ENCODE measurements at places on chromosomes 11 and 22.
A peak's percentile ranks its signal among the peaks of the same experiment; 100 is the strongest.

DNA sequence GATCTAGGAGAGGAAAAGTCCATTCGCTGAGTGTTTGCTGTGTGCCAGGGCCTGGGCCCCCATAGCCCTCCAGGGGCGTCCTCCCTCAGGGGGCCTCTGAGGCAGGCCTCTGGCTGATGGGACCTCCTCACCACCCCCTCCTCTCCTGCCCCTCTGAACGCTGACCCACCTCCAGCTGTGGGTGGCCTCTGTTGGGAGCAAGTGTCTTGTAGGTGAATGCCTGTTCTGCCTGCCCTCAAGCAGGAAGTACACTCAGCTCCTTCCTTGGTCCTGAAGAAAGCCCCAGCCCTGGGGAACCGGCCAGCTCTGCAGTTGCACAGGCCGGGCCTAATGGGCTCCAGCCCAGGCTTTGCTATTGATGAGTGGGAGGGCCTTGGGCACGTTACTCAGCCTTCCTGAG lies 3.5 kb downstream of the MYO7A start:
- DNase-seq = no peak

GRCh38 chr11:85960678-85961077 lies 105.5 kb downstream of the CCDC83 start:
- no peak for DNase-seq

GRCh38 chr11:17406818-17407149 lies 18.3 kb upstream of the KCNJ11 start:
- DNase-seq = no peak

DNA sequence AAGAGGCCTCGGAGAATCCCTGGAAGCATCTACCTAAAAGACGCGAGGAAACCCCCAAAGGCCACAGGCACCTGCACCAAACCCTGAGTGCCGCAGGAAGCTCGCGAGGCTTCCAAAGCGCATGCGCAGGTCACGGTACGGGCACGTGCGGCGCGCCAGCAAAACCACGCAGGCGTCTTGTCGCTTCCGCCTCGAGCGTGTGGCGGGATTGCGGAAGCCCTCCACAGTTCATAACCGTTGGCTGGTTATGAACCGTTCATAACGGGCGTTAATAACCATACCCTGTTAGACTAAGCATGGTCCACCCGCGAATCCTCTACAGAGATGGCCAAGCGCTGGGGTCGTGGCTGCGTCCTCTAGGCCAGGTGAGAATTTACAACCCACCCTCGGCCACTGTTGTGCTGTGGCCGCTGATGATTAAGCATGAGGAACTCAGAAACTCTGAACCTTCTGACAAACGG lies 46.4 kb downstream of the MORC2 start:
- DNase-seq = peak; percentile 76

GRCh38 chr11:61916737-61917333 lies 531 bp downstream of the RAB3IL1 start:
- no peak for DNase-seq

- DNase-seq = no peak
Observed at GRCh38 chr22:27420195-27420816, 381.2 kb downstream of the MN1 start.

DNA sequence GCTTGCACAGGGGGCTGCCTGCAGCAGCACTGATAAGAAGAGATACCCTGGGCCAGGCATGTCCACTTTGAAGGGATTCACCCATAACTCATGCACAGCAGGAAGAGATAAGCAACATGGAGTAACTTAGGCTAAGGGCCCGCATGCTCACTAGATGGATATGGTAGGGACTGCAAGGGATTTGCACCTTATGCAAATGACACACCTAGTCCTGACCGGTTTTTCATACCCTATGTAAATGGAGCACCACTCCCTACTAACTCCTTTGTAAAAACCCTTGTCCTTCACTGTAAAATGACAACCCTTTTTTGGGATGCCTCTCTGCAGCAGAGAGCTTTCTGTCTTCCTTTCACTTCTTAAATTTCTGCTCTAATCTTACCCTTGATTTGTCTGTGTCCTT lies 658.9 kb upstream of the CCDC179 start:
- DNase-seq = no peak

- no peak for DNase-seq
Observed at GRCh38 chr11:78539506-78539905, 35.2 kb downstream of the NARS2 start.

DNA sequence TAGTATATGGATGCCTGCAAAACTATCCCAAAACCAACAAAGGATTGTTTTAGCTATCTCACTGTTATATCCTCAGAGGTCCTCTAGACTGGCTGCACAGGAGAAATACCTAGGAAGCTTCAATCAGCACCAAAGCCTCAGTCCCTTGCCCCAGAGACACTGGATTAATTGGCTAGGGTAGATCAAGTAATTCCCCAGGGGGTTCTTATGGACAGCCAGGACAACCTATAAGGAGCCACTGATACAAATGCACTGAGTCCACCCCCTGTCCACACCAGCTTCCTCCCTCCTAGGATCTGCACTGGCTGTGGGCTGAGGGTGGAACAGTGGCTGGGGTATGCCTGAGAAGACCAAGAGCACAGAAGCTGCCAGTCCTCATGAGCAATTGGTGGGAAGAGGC lies 16.3 kb downstream of the ADORA2A start:
- no peak for DNase-seq

DNA sequence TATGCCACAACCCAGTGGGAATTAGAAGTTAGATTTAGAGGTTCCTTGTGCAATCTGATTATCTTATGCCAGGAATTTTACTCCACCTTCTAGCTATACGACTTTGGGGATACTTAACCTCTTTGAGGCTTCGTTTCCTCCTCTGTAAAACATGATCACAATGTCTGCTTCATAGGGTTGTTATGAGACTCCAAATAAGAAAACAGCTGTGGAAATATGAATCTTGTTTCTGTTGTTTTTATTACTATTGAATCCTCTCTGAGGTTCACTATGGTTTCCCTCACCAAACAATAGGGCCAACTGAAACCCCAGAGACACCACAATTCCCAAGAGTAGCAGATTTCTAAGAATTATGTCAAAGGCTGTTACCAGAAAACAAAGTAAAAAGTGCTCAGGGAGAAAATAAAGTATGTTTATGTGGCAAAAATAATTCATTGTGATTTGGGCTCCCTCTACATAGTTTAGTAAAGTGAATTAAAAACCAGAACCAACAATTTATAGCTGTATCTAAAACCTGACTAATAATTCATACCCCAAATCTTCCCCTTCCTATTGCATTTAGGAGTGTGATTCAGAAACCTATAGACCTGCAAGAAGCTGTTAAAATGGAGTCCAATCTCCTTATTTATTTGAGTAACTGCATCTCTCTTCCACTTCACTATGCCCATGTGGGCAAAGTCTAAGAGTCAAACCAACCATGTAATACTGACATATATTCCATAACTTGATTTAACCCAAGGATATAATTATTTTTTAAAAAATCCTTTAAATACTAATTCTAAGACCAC lies 38.4 kb downstream of the AMBRA1 start:
- DNase-seq = no peak

DNA sequence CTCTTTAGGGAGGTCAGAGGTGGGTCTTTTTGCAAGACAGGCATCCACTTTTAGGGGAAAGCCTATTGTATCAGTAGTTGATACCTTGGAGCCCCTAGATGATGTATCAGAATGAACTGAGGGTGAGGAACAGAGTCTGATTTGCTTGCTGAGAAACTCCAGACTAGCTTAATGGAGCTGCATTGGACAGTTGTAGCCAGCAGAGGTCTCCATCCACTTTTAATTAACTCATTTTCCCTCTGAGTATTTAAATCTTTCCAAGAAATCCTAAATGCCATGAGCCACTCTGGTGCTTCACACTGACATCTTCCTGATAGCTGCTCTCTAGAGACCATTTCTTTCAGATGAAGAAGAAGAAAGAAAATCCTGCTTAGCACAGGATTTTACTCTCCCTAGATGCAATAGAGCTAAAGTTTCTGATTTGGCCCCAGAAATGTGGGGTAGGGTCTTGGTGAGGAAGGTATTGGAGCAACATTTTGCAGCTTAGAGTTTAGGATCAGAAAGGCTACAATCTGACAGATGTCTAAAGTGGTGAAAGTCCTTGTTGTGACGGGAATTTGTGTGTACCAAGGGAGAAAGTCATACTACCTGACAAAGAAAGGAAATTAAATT lies 38.0 kb downstream of the EXT2 start:
- DNase-seq = no peak

GRCh38 chr11:83713708-83714107 lies 427.5 kb upstream of the CCDC90B start:
- no peak for DNase-seq

DNA sequence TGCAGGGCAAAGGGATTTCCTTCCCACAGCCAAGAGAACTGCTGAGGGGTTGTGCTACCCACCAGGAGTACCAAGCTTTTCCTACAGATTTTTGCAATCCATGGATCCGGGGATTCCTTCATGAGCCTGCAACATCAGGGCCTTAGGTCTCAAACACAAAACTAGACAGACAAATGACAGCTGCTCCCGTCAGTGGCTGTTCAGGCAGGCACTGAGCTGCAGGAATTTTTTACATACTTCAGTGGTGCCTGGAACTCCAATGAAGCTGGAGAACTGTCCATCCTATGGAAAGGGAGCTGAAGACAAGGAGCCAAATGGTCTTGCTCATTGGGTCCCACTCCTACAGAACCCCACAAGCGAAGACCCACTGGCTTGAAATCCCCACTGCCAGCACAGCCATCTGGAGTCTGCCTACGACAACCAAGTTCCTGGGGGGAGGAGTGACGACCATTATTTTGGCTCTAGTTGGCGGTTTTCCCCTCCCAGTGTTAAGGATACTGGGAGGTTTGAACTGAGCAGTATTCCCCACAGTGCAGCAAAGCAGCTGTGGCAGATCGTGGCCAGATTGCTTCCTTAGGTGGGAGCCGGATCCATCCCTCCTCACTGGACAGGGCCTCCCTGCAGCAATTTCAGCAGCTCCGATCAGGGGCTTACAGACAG lies 157.7 kb upstream of the TMEM45B start:
- no peak for DNase-seq

DNA sequence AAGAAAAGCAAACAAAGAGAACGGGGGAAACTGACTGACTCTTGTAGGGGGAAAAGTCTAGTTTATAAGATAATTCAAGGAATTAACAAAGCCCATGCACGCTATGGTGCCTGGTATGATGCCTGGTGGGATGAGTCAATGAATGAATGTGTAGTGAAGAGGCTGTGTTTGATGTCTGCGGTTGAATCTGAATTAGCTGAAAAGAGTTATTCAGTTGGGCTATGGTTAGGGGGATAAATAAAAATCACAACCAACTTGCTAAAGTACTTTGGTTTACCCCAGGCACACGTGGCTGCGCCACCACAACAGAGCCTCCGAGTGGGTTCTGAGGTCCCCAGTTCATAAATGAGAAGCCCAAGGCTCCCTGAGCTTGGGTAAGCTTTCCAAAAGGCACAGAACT lies 369.3 kb upstream of the SYN3 start:
- no peak for DNase-seq

GRCh38 chr11:93570759-93571413 lies 27.7 kb upstream of the SMCO4 start:
- DNase-seq = no peak

DNA sequence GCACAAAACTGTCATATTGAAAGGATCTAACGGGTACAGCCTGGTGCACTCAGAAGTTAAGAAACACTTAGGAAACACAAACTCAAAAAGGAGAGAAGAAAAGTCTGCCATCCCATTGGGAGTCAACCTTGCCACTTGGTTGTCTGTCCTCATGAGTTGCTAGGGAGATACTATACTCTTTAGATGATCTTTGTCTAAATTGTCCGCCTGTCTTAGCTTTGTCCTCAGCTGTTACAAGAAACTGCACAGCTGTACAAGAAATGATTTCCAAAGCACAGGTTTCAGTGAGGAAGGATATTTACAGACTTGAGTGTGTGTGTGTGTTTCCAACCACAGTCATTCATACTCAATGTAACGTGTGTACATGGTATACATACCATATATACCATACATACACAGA lies 169.2 kb upstream of the CCDC90B start:
- no peak for DNase-seq

GRCh38 chr22:50301581-50301991 lies 5.9 kb downstream of the PLXNB2 start:
- DNase-seq = no peak

- no peak for DNase-seq
Observed at GRCh38 chr11:41494716-41495115, 35.3 kb upstream of the LRRC4C start.

DNA sequence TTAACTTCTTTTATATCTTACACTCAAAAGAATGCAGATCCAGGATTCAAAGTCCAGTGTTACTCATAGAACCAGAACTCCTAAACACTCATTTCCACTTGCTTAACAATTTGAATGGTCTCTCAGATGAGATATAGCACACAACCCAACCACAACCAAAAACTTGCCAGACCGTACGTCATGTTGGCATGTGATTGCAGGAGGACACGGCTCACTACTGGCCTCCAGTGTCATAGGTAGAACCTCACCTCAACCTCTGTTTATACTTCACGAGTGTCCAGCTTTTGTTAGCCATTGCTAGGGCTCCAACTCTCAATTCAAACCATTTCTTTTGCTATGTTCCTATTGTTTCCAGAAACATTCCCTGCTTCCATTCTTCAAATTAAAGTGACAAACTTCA lies 58.5 kb upstream of the PDGFD start:
- no peak for DNase-seq

DNA sequence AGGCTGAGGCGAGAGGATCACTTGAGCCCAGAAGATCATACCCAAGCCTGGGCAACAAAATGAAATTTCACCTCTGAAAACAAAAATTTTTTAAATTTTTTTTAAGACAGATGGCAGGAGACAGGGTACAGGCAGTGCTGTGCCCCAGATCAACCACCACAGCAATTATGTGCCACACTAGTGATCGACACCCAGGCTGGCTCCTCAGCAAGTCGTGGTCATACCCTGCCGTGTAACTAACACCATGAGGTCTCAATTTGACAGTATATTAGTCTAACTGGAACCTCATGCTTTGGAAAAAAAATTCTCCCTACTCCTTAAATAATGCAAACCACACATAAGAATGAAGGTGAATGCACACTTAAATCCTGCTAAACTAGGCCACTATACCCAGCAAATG lies 8.3 kb downstream of the SF3A1 start:
- DNase-seq = no peak

GRCh38 chr22:23801238-23801821 lies 14.6 kb downstream of the SMARCB1 start:
- DNase-seq = no peak

- DNase-seq = no peak
Observed at GRCh38 chr22:19667872-19668740, 46.2 kb upstream of the SEPTIN5 start.

DNA sequence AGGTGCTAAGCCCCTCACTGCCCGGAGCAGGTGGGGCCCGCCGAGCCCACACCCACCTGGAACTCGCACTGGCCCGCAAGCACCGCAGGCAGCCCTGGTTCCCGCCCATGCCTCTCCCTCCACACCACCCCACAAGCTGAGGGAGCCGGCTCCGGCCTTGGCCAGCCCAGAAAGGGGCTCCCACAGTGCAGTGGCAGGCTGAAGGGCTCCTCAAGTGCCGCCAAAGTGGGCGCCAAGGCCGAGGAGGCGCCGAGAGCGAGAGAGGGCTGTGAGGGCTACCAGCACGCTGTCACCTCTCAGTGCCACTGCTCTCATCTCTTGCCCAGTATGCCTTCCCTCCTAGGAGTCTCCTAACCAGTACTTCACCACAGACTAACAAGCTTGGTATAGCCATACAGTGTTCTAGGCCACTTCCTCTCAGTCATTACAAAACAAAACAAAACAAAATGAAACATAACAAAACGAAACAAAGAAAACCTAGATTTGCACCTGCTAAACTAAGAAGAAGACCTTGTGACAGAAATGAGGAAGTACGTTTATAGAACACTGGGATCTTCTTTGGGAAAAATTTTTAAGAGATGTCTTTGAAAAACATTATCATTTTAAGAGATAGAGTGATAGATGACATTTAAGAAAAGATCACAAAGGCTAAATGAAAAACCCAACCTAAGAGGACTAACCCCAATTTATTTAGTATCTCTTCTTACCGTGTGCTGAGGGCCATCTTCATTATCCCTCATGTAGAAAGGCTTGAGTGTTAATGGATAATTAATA lies 47.7 kb upstream of the GAB2 start:
- DNase-seq = no peak

Data from activated CD8-positive, alpha-beta memory T cell treated with anti-CD3 and anti-CD28 coated beads for 1 hour (primary cell).